ENCODE measurements at places on chromosomes 7 and 10.

- no peak for DNase-seq
Observed at GRCh38 chr7:46123-46829, 146.1 kb upstream of the FAM20C start.

DNA sequence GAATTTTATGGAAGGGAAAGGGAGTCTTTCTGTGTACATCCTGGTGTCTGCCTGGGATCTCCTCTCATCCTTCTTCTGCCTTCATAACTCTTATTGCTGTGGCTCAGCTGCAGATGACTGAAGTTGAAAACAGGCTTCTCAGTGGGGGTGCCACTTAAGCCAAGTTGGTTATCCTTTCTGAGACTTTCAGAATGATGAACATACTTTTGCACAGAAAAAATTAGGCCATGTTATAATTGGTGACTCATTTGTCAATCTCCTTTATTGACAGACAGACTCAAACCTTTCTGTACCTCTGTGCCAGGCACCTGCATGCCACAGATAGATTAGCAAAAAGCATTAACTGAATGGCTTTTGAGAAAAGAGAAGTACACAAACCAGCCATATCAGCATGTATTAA is 430.3 kb downstream of the SORCS1 start:
- no peak for DNase-seq

GRCh38 chr10:113985297-113985844 is 58.3 kb upstream of the ADRB1 start:
- no peak for DNase-seq

DNA sequence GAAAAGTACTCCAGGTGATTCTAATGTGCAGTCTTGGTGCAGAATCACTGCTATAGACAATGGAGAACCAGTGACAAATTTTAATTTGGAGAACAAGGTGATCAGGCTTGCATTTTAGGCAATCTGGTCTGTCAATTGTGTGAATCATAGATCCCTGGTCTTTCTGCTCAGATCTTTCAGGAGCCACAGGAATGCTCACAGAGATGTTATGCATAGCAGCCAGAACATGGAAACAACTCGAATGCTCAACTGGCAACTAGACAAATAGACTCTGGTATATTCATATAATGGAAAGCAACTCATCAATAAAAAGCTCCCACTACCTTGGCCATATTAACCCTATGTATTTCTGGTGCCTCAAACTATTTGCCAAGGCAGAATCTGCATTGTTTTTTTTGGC is 209.1 kb downstream of the PHF14 start:
- DNase-seq, result no peak

DNA sequence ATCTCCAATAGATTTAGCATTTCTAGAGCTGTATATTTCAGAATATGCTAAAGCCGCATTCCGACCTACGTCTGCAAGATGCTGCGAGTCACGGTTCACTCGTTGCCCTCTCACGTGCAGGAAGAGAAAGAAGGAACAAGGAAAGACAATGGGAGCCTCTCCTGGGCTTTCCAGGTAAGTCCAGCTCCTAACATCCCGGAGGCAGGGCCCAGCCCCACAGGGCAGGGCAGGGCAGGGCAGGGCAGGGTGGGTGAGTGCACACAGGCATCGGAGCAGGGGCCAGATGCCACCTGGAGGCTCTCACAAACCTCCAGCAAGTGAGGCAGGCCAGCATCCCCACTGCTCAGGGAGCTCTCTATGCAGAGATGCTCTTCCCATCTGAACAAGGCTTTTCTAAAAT is 50.8 kb downstream of the VOPP1 start:
- DNase-seq, result no peak

Measured in iPS DF 19.7 (cell line).